Suppressor macrophage (primary cell): ENCODE measurements at places on chromosomes 13 and 19.

- no peak for DNase-seq
Observed at GRCh38 chr13:102012299-102013293, 389.3 kb downstream of the FGF14 start.

DNA sequence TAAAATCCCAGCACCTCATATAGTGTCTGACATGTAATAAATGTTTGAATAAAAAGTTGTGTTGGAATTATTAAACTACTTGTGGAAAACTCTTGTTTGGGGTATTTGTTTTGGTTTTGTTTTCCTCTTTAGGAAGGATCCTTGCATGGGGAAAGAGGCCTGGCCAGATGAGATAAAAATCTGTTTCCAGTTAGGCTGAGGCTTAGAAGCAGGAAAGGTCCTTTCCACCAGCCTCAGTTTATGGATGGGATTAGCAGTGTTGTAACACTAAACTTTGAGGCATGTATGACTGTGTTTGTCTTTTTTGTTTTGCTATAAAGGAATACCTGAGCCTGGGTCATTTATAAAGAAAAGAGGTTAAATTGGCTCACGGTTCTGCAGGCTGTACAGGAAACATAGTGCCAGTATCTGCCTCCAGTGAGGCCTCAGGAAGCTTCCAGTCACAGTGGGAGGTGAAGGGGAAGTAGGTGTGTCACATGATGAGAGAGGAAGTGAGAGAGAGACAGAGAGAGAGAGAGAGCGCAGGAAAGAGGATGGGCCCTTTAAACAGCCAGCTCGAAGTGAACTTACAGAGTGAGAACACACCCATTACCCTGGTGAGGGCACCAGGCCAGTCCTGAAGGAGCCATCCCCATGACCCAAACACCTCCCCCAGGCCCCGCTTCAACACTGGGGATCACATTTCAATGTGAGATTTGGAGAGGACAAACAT lies 21.6 kb downstream of the SPATA13 start:
- no peak for DNase-seq

- DNase-seq: peak; percentile 89
Observed at GRCh38 chr19:49520705-49521319, 7.0 kb upstream of the RCN3 start.

- no peak for DNase-seq
Observed at GRCh38 chr13:36965767-36966166, 33.4 kb downstream of the ALG5 start.

DNA sequence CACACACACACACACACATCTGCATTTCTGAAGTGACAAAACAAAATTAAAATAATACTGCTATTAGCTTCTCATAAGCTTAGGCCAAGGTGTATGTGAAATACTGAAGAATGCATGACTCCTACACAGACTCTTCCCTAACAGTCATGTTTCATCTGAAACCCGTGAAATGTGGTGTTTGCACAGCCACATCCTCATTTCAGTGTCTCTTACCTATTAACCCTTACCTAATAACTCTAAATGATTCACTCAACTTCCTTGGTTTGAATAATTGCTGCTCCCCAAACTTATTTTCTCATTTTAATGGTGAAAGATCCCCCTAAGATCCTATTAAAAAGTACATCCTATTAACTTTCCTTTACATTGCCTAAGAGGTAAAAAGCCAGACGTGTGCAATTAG lies 117.6 kb downstream of the MIPEP start:
- no peak for DNase-seq

- DNase-seq: no peak
Observed at GRCh38 chr13:20119960-20120359, 40.9 kb downstream of the GJA3 start.

- no peak for DNase-seq
Observed at GRCh38 chr13:48178126-48178525, 54.9 kb upstream of the ITM2B start.

DNA sequence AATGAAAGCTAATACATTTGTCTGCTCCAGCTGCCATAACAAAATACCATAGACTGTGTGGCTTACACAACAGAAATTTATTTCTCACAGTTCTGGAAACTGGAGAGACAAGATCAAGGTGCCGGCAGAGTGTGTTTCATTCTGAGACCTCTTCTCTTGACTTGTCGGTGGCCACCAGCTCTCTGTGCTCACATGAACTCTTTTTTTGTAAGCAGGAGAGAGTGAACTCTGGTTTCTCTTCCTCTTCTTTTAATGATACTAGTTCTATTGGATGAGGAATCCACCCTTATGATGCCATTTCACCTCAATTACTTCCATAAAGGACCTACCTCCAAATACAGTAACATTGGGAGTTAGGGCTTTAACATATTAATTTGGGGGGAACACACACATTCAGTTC lies 11.7 kb downstream of the KCTD12 start:
- DNase-seq: peak; percentile 70

DNA sequence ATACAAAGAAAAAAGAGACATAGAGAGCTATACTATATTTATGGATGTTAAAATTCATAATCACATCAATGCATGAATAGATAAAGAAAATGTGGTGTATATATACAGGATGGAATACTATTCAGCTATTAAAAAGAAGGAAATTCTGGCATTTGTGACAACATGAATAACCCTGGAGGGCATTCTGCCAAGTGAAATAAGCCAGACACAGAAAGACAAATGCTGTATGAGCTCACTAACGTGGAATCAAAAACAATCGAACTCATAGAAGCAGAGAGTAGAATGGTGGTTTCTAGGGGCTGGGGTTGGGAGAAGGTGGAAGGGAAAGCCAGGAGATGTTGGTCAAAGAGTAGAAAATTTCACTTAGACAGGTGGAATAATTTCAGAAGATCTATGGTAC lies 24.0 kb downstream of the UTP14C start:
- DNase-seq: no peak

DNA sequence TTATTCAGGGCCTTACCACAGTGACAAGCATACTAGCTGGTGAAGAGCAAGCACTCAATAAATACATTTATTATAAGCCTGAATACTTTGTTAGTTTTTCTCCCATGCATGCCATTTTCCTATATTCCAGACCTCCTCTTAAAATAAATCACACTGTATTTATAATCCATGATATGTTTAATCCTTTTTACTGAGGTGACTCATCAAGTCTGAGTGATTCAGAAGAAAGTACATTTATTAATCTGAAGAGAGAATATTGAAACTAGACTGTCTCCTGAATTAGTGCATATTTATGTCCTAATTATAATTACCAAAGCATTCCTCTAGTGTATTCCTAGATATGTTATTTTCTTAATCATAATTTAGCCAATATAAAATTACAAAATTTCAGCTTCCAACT lies 323.3 kb downstream of the NALCN start:
- no peak for DNase-seq

DNA sequence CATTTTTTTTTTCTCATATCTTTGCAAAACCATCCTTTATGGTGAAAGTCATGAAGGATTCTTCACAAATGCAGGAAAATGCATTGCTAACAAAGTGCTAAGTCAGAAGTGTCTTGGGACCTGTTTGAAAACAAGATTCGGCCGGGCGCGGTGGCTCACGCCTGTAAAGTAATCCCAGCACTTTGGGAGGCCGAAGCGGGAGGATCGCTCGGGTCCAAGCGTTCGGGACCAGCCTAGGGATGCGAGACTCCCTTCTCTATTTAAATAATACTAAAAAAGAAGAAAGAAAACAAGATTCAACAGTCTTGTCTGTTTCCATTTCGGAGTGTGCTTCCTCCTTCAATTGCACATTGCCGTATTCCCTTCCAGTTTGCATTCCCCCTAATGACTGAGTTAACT lies 819 bp downstream of the EID2B start:
- DNase-seq: no peak

DNA sequence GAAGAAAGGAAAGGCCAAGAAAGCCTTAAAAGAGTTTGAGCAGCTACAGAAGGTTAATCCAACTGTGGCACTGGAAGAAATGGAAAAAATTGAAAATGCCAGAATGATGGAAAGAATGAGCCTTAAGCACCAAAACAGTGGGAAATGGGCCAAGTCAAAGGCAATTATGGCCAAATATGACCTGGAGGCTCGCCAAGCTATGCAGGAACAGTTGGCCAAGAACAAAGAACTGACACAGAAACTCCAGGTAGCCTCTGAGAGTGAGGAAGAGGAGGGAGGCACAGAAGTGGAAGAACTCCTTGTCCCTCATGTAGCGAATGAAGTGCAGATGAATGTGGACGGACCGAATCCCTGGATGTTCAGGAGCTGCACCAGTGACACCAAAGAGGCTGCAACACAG lies 5.1 kb downstream of the UTP14C start:
- no peak for DNase-seq

- DNase-seq: no peak
Observed at GRCh38 chr13:79939689-79940088, 401.2 kb downstream of the SPRY2 start.

GRCh38 chr19:28603453-28603852 lies 609.5 kb downstream of the UQCRFS1 start:
- DNase-seq: no peak

DNA sequence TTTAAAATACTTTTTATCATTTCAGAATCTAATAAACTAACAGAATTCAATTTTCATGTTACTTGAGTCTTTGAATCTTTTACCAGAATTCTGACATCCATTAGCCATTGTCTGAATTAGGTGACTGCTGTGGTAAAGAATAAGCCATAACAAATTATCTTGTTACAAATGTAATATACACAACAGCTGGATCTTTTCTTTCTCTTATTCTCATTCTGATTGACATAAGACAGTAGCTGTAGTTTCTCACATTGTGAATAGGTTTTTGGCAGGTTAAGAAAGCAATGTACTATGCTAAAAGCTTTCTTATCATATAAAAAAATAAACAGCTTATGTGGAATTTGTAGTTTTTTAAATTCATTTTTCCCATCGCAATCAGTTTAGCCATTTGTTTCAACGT lies 734.0 kb upstream of the PCDH9 start:
- DNase-seq: no peak

DNA sequence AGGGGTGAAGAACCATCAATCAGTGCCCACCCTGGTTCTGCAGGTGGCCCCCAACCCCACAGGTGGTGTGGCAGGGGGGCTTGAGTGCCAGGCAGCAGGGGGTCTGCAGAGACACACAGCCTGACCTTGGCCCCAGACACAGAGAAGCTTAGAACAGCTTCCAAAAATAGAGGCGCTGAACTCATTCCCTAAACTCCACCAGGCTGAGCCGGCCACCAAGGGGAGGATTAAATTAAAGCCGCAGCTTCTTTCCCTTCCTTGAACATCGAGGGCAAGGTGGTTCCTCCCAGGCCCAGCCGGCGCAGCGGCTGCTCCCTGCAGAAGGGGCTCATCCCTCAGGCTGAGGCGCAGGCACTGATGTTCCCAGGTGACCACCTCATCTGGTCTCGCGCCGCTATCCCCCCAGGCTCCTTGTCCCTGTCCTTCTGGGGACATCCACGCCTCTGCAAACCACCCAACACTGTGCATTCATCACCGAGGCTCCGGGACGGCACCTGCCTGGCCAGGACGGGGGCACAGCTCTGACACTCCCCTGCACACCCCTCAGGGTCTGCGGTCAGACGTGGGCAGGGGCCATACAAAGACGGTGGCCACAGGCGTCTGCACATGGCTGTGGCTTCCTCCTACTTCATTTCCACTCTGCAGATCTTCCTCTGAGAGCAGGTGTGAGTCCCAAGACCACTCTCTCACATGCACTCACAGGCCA lies 30.9 kb downstream of the LAMP1 start:
- peak; percentile 16 for DNase-seq

DNA sequence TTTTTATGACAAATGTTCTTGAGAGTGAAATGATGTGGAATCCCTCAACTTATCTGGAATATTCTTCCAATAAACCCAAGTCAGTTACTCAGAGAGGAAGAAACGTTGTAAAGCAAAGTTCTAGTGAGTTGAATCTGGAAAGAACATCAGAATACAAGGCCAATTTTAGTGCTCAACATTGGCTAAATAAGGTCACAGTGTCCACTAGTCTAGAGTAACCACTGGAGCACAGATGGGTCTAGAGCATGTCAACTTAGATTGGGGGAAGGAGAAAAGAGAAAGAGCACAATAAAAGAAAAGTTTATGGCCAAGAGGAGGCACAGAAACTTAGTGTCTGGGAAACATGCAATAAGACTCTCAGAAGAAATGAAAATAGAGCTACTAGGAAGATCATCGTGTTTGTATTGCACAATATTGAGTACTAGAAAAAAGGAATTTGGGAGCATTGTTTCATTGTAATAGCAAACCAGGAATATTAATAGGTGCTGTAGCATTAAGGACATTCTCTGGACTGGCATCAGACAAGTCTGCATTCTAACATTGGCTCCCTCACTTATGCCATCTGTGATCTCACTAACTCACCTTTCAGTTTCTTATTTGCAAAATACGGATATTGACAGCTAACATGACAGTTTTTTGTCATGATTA lies 1318.5 kb downstream of the PCDH9 start:
- no peak for DNase-seq

DNA sequence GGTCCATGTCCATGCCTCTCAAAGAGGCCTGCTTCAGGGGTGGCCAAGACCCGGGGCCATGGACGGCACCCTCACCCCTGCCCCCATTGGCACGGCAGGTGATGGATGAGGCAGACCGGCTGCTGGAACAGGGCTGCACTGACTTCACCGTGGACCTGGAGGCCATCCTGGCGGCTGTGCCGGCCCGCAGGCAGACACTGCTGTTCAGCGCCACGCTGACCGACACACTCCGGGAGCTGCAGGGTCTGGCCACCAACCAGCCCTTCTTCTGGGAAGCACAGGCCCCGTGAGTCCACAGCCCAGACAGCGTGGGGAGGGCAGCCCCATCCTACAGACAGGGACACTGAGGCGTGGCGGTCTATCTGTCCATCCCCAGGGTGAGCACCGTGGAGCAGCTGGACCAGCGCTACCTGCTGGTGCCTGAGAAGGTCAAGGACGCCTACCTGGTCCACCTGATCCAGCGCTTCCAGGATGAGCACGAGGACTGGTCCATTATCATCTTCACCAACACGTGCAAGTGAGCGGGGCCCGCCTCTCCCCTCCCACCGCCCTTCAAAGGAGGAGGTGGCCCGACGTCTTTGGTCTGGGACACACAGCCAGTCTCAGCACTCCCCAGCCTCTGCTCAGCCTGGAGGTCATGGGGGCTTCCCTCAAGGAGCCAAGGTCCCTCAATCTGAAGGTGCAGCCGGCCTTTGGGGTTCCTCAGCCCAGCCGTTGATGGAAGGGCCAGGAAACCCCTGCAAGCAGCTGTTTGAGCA lies 2.9 kb downstream of the DDX49 start:
- DNase-seq: no peak

- DNase-seq: no peak
Observed at GRCh38 chr13:49063011-49063410, 87.3 kb downstream of the FNDC3A start.

GRCh38 chr19:35279985-35280821 lies 2.1 kb upstream of the HAMP start:
- no peak for DNase-seq

- peak; percentile 70 for DNase-seq
Observed at GRCh38 chr19:54482889-54483288, 9.8 kb upstream of the CDC42EP5 start.

- DNase-seq: peak; percentile 94
Observed at GRCh38 chr19:15449620-15450527, at the start of gene WIZ. Gene WIZ (minus strand): TSS chr19:15449956. CDS start chr19:15448307, 1,649 bp downstream.

- DNase-seq: no peak
Observed at GRCh38 chr13:28889086-28889732, 69.1 kb downstream of the MTUS2 start.

DNA sequence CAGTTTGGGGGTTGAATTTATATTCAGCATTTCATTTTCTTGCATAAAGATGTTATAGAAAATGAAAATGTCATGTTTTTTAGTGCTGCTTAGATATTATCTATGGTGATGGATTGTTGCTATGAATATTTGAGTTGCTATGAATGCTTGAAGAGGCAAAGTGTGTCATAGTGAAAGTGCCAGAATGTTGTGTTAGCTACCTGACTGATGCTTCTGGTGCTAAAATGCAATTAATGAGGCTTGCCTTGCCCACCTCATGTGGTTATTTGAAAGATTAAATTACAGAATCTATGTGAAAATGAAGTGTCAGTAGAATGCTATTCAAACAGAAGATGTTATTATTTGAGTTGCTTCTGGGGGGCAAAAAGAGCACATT lies 62.7 kb upstream of the MYCBP2 start:
- DNase-seq: no peak
